ENCODE measurements at places on chromosomes 3 and 15.

DNA sequence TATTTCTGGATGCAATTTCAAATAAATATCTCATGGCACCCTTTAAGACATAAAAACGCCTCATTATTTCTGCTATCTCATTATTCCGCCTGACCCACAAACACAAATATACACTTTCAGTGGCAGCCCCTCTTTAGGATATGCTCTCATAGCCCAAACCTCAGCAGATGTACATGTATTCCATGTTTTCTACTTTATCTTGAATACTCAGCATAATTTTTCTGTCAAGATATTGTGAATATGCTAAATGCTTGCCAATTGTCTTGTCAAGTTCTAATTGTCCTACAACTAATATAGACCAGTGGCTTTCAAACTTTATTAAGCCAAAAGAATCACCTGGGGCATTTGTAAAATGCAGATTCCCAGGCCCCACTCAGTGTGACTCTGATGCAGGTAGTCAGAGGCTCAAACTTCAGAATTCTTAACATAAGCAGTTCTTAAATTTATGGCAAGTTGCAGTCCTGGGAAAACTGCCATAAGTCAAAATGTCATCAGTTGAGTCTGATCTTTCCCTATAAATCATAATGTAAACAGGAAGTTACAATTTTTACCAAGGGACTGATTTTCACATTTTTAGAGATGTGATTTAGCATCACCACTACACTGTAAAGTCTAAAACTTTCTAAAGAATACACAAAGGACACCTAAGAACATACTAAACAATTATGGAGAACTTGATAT lies 135.1 kb downstream of the TBL1XR1 start:
- DNase-seq: no peak

- no peak for DNase-seq
Measured at GRCh38 chr3:169162107-169162506, 501.4 kb downstream of the MECOM start.

- DNase-seq: peak; percentile 60
Measured at GRCh38 chr15:47507221-47507985, 209.9 kb upstream of the SEMA6D start.

DNA sequence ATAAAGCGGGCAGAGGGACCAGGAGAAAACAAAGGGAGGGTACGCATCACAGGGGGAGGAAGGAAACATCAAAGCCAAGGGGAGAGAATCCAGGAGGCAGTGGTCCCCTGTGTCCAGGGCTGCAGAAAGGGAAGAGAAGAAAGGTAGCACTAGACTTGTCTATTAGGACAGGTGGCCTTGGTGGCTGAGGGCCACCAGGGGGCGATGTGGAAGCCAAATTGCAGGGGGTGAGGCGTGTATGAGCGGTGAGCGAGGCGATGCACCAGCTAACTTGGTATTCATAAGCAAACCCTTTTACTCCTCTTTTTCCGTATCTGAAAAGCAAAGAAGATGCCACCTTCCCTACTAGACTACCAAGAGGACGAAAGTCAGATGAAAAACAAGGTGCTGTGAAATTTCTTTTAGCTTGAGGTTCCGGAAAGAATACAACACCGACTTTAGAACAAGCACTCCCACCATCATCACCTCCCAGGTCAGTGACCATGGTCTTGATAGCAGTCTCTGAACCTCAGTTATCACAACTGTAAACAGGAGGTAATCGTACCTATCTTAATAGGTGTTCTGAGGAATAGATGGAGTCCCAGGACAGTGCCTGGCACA lies 654.4 kb upstream of the ADAMTS9 start:
- DNase-seq: peak; percentile 81

GRCh38 chr3:49924683-49925082 lies 4.9 kb downstream of the MON1A start:
- DNase-seq: no peak
